ENCODE measurements at places on chromosomes 7 and 10.

DNA sequence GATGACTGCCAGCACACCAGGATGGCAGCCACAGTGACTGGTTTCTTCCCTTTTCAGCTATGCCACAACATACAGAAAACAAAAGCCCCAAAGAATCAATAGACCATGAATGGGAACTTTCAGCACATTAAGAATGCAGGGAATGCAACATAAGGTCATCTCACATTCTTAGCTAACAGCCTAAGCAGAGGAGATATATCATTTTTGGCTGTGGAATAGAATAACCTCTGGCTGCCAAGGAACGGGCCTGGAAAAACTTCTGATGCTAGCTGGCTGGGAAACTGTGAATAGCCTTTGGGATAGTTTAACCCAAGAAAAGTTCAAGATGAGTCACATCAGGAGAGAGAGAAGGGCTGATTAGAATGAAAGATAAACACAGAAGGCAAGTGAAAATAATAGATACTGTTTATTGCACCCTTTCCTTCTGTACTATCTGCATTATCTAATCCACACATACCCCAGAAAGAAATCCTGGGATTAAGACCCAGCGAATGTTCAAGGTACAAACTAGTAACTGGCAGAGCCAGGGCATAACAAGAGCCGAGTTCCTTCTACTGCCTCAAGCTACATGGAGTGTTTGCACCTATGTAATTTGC, 169.2 kb downstream of the SEMA3A start:
- DNase-seq, result no peak

GRCh38 chr10:110959379-110960332, 40.3 kb downstream of the SHOC2 start:
- no peak for DNase-seq

- DNase-seq, result no peak
Observed at GRCh38 chr7:116280803-116281202, 70.5 kb downstream of the TES start.

DNA sequence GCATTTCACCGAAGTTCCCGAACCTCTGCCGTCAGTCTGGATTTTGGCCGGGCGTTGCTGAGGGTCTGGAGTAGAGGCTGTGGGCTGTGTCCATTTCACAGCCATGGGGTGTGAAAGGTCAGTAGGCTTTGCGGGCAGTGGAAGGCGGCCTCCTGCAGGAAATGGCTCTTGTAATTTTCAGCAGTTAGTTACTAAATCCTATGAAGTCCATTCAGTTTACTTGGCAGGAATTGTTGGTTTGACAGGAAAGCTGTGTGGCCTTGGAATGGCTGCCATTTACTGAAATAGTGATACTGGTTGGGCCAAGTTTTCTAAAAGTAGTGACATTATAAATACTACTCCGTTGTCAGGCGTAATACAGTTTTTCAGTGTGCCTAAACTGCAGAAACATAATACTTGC, 303.7 kb downstream of the CCDC3 start:
- DNase-seq, result no peak

DNA sequence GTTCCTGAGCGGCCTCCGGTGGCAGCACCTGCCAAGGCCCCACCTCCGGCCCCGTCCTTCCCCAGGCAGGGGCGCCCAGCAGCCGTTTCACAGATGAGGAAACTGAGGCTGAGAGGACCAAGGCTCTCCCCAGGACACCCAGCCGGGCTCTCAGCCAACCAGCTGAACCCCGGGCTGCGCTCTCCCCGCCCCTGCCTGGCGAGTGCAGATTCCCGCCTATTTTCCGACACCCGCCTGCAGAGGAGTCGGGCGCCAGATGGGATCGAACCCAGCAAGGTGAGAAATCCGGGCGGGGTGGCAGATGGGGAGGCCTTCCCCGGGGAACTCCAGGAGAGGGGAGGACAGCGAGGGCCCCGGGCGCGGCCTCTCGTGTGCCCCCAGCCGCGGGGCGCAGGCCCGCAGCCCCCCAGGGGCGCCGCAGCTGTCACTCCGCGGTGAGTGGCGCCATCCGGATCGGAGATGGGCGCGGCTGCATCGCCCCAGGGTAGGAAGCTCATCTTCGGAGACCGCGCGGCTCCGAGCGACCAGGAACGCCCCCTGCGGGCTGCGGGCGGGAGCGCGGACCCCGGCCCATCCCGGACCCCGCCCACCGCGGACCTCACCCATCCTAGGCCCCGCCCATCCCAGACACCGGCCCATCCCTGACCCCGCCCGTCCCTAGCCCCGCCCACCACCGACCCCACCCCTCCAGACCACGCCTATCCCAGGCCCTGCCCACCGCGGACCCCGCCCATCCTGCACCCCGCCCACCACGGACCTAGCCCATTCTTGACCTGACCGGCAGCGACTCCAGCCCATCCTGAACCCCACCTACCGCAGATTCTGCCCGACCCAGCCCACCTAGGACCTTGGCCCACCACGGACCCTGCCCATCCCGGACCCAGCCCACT, 90.3 kb downstream of the MICALL2 start:
- DNase-seq, result no peak

- DNase-seq, result no peak
Observed at GRCh38 chr7:51000956-51001355, 218.3 kb upstream of the GRB10 start.

- no peak for DNase-seq
Observed at GRCh38 chr10:69895759-69896158, 94.1 kb downstream of the COL13A1 start.

- DNase-seq, result no peak
Observed at GRCh38 chr10:75037171-75038153, 74.0 kb upstream of the SAMD8 start.

DNA sequence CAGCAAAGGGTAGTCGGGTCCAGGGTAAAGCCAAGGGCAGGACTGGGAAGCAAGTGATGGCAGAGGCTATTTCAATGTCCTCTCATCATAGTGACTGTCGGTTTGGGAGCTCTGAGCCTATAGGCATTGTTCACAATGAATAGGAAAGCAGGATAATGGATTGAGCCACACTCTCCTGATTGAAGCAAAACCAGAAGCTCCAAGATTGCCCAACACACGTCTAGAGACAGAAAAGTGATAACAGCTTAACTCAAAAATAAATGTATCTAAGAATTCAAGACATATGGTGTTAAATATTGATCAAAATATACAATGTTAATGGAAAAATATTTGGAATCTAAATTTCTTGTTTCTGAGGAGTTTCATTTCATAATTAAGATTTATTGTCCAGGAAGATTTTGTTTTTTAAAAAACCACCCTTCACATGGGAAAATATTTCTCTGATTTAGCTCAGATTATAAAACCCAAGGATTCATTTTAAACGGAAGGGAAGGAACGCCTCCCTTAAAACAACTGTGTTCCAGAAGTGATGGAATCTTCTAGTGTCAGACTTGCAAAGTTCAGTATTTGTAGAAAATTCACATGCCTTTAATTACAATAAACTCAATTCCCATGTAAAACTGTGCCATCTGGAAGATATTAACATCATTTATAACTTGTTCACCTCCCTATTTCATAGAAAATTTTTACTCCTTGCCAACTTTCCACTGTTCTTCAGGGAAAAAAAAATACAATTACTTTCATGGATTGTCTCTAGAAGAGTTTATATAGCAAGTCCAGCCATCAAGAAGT, 54.5 kb downstream of the NRP1 start:
- DNase-seq, result no peak

GRCh38 chr10:89479771-89480446, 55.5 kb downstream of the SLC16A12 start:
- no peak for DNase-seq

GRCh38 chr10:13871011-13871410, 284.2 kb downstream of the PRPF18 start:
- DNase-seq, result no peak

All from effector memory CD8-positive, alpha-beta T cell (primary cell).